Mesangial cell (primary cell): ENCODE measurements at places on chromosomes 7 and 10. TPM values are rescaled to one million over a fixed set of nuclear protein-coding genes. Genes with fewer than 3 reads are reported as not detected.

The MRC1 gene
- total RNA-seq = not detected in 2 replicates

The ADAM8 gene
- total RNA-seq = 0.81 and 1.9 TPM in 2 replicates

The INTS1 gene
- total RNA-seq = 133 and 143 TPM in 2 replicates

The SPDYE8 gene
- not detected in 2 replicates for total RNA-seq

The MACC1 gene
- total RNA-seq = 0.16 and 0.38 TPM in 2 replicates

The NRCAM gene
- total RNA-seq = 0.98 and 4.9 TPM in 2 replicates

The ZSCAN21 gene
- 5.9 and 12.8 TPM in 2 replicates for total RNA-seq

The EIF4EBP2 gene
- 23.3 and 29.8 TPM in 2 replicates for total RNA-seq

The TAS2R41 gene
- total RNA-seq = not detected in 2 replicates

The ANXA8L1 gene
- total RNA-seq = 4.2 and 5.3 TPM in 2 replicates

The IGFBP3 gene
- 56.2 and 173 TPM in 2 replicates for total RNA-seq

The TAF3 gene
- 1.6 and 2.6 TPM in 2 replicates for total RNA-seq
